ENCODE measurements at places on chromosomes 4 and X. TPM values are rescaled to one million over a fixed set of nuclear protein-coding genes. Genes with fewer than 3 reads are reported as not detected.

- DNase-seq = no peak
These were observed 19.4 kb downstream of the AWAT2 start for GRCh38 chrX:70030301-70030767.

Gene EDA
- 1.5 TPM for total RNA-seq

GRCh38 chr4:145565328-145565727, 53.9 kb upstream of the MMAA start:
- no peak for DNase-seq

Gene GPR143
- 0.68 TPM for total RNA-seq

Gene MTCP1
- total RNA-seq = 1.8 TPM

Gene OTC
- total RNA-seq = 0.57 TPM

GRCh38 chrX:25002661-25003020, 13.1 kb downstream of the ARX start:
- no peak for DNase-seq

Gene ATRX
- 96.5 TPM for total RNA-seq

GRCh38 chrX:10495677-10496076, 124.7 kb downstream of the MID1 start:
- no peak for DNase-seq

- DNase-seq = no peak
These were observed 256.8 kb downstream of the TRIML1 start for GRCh38 chr4:188396037-188396436.

GRCh38 chr4:77154761-77155499, 2.1 kb upstream of the CCNG2 start:
- no peak for DNase-seq

Gene VCX3B
- total RNA-seq = not detected

DNA sequence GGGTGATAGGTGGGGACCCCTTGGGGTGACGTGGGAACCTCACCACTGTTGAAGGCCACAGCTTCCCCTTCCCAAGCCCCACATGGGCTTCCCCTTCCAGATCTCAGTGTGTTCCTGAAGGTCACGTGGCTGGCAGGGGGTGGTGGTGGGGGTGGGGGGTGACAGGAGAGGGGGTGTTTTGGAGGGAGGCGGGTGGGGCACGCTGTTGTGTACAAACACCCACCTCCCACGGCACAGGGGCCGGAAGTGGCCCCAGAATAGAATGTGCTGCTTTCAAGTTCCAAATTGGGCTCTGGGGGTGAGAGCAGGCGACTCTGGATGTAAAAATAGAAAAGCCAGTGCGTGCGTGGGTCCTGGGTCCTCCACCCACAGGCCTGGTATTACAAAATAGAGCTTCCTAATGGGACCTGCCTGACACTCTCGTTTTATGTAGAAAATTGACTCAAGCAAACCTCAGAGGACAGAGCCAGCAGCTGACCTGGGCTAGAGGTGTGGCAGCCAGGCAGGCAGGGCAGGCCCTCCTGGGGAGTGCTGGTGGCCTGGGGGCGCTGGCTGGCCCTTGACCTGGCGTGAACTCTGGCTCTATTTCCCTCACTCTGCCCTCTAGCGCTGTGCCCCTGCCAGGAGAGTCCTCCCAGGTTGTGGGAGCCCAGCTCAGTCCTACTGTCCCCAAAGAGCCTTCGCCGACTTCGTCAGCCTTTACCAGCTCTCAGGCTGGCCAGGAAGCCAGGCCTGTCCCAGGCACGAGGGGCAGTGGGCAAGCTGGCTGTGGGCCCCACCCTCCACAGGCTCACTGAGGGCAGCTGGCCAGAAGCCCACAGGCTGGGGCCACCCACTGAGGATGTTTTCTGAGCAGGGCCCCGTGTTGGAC, 5.4 kb upstream of the SH3BP2 start:
- DNase-seq = no peak

GRCh38 chr4:118889312-118889691, 648 bp downstream of the SYNPO2 start:
- no peak for DNase-seq

DNA sequence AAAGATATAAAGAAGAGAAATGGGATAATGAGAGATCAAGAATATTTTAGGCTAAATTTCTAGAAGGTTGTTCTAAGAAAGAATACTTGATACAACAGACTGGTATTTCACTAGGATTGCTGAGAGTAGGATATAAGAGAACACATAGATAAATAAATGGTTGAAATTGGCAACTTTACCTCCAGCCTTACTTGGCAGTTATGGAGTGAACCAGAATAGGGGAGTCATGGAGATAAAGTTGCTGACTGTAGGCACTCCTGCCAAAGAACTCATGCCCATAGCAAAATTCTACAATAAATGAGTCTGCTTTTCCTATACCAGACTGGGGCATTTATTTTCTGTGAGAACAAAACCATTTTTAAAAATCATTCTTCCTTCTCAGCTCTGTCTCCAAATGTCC, 26.4 kb upstream of the MMRN1 start:
- DNase-seq = no peak

GRCh38 chr4:25403699-25404098, 26.6 kb downstream of the ANAPC4 start:
- DNase-seq = no peak

Gene PABPC1L2B
- not detected for total RNA-seq

Gene SHISA3
- total RNA-seq = not detected

DNA sequence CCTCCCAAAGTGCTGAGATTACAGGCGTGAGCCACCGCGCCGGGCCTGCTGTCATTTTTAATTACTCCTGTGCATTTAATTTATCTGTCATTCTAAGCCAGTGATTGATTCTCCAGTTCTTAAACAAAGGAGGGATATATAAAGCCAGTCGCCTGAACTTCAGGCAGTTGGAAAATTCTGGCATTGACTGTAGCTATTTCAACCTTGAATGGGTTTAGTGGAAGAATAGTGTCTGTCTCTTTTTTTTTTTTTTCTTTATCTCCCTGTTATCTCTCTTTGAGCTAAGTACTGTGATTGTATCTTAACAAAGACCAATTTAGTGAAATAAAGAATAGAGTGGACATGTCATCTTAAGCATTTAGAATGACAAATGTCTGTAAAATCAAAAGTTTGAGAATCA, 11.0 kb downstream of the NEIL3 start:
- DNase-seq = no peak

Gene KLHL5
- total RNA-seq = 47.3 TPM

Gene MAP7D2
- 0.38 TPM for total RNA-seq

DNA sequence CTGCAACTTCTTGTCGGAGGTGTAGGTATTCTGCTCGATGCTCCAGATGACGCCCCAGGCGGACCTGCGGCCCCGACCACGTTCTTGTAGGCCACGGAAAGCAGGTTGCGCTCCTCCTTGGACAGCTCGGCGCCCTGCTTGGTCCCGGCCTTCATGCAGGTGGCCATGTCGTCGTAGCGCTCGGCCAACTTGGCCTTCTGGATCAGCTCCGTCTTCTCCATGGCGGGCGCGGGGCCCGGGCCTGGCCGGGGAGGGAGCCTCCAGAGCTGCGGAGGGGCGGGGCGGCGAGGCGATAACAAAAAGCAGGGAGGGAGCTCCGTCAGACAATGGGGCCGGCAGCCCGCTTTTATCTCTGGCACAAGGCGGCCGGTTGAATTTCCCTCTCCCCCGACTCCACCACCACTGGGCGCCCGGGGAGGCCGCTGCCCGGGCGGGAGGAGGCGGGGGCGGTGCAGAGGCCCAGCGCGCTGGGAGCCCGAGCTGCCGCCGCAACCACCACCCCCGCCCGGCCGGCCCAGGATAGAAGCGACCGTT, 28.3 kb upstream of the DRP2 start:
- no peak for DNase-seq

DNA sequence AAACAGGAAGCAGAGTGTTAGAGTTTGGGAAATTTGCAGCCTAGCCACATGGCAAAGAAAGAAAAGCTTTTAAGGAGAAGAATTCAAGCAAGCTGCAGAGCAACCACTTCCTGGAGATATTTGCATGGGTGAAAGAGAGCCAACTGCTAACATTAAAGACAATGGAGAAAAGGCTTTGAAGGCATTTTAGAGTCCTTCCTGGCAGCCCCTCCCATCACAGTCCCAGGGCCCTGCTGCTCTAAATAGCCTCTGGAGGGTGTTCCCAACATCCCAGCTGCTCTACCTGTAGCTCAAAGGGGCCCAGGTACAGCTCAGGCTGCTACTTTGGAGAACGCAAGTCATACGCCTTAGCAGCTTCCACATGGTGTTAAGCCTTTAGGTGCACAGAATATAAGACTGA, 235.9 kb upstream of the FMR1 start:
- no peak for DNase-seq

Gene PRSS12
- total RNA-seq = 4.4 TPM

DNA sequence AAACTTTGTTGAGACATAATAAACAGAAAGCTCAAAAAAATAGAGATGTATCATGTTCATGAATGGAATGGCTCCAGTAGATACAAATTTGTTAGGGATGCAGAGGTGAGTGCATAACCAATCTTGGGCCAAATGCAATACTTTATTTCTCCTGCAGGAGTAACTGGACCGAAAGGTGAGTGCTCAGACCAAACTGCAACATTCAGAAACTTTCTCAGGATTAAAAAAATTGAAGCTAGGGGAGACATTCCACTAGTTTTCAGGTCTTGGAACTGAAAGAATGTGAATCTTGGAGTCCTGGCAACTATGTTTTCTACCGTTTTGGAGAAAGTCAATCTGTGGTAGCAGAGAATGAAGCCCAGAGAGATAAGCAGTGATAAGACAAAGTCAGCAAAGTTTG, 21.2 kb upstream of the LCORL start:
- no peak for DNase-seq

GRCh38 chrX:39328661-39329060, 527.4 kb downstream of the MID1IP1 start:
- no peak for DNase-seq

DNA sequence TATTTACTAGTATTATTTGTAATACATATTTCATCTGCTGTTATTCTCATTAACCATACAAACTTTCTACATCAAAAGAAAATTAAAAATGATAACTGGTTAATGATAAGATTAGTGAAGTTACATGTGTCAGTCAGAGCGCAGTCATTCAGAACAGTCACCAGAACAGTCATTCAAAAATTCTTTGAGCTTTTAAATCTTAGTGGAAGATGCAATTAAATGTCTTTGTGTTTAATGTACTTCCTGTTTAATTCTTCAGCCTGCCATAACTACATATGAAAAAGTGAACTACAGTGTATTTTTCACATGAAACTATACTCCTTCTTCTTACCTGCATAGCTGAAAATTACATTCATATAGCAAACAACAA, 179.7 kb upstream of the NDST4 start:
- DNase-seq = no peak

- no peak for DNase-seq
These were observed 42.4 kb downstream of the NAT8L start for GRCh38 chr4:2101346-2102044.

DNA sequence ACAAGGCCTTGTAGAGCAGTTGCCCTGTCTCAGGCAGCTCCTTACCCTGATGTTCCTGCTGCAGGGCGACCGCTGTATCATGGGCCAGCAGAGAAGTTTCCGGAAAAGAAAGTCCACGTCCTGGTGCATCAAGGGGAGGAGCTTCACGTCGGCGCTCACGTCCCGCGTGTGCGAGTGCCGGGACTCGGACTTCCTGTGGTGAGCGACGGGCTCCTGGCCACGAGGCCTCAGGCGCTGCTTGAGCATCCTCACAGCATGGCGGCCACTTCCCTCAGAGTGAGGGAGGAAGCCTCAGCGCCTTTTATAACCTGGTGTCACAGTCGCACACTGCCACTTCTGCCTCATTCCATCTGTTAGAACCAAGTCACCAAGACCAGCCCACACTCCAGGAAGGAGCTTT, 225.5 kb downstream of the AFAP1 start:
- DNase-seq = no peak

Gene VCX
- not detected for total RNA-seq

Gene ITGB1BP2
- 2.4 TPM for total RNA-seq

Gene PRDM8
- total RNA-seq = 0.59 TPM

DNA sequence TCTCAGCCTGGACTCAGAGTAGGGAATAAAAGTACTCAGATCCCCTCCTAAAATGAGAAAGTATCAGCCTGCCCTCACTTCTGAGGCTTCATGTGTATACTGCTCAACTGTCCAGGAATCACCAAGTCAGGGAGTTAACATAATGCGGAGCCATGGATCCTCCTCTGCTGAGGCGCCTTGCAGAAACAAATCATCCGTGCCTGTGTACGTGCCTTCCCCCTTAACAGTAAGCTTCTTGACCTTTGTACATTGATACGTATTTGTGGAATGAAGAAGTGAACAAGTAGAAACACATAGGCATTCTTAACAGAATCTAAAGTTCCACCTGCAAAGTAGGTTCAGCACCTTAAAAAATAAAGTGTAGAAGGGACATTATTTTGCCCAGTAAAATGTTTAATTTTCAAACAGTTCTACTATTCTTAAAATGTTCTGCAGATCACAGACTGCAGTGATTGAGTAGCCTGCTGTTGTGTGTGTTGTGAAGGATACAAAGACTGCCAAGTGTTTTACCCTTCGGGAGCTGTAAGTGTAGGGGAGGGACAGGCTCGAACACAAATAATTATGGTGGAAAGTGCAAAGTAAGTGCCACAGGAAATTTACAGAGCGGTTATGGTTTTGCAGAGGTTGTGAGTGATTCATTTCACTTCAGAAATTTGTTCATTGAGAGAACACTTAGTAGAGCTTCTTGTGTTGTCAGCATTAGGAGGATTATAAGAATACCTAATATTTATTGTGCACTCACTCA, 61.9 kb downstream of the ARHGAP10 start:
- DNase-seq = no peak

DNA sequence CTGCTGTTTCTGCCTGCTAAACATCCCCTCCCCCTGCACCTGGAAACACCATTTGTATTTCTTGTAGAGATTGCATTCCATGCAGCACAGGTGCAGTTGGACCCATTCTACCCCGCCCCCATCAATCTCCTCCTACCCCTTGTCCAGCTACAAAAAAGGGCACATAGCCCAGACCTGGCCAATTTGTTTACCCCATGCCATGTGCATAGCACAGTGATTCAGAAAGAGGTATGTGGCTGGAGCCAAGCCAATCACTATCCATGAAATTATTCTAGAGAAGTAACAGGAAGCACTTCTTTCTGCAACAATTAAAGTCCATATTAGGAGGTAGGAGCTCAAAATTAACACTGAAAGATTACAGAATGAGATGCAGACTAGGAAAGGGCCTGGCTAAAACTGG, 20.2 kb upstream of the TMEM184C start:
- no peak for DNase-seq
